Stimulated activated CD4-positive, alpha-beta T cell treated with anti-CD3 and anti-CD28 coated beads, Interleukin-1b, Interleukin-23, amount 100 ng/mL, for 1 hour (primary cell): ENCODE measurements at places on chromosomes 1 and 21.
A peak's percentile ranks its signal among the peaks of the same experiment; 100 is the strongest.

- DNase-seq, result no peak
Observed at GRCh38 chr1:223780949-223781348, 64.8 kb downstream of the TP53BP2 start.

DNA sequence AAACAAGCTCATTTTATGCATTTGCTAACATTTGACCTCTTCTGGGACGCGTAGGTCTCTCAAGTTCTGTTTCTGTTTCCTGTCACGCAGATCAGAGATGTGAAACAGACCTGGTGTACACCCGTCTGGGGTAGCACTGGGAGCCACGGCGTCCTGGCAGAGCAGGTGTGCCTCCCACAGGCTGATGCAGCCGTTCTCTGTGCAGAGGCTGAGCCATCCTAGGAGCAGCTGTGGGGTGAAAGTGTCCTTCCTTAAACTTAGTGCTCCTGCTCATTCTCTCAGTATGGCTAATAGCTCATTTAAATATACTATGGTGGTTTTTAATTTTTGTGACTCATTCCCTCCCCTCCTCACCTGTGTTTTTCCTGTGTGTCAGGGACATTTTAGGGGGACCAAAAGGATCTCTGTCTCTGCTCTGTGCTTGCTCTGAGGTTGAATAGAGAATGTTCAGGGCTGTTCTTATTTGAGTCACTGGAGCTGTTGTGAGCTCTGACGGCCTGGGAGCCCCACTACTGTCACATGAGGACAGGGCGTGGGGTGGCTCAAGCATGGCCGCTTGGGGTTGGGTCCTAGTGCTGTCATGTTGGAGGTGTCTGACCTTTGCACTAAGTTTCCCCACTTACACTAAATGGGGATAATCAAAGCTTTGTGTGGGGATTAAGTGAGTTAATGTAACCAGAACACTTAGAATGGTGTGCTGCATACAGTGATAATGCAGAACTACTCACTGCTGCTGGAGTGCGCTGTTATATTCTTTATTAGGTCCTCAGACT is 43.0 kb downstream of the GALNT2 start:
- DNase-seq, result peak; percentile 47

- no peak for DNase-seq
Observed at GRCh38 chr1:179095924-179096323, 14.1 kb downstream of the TOR3A start.

GRCh38 chr1:15007842-15008241 is 145.7 kb upstream of the TMEM51 start:
- no peak for DNase-seq

- DNase-seq, result no peak
Observed at GRCh38 chr1:163897412-163898155, 575.8 kb downstream of the NUF2 start.

DNA sequence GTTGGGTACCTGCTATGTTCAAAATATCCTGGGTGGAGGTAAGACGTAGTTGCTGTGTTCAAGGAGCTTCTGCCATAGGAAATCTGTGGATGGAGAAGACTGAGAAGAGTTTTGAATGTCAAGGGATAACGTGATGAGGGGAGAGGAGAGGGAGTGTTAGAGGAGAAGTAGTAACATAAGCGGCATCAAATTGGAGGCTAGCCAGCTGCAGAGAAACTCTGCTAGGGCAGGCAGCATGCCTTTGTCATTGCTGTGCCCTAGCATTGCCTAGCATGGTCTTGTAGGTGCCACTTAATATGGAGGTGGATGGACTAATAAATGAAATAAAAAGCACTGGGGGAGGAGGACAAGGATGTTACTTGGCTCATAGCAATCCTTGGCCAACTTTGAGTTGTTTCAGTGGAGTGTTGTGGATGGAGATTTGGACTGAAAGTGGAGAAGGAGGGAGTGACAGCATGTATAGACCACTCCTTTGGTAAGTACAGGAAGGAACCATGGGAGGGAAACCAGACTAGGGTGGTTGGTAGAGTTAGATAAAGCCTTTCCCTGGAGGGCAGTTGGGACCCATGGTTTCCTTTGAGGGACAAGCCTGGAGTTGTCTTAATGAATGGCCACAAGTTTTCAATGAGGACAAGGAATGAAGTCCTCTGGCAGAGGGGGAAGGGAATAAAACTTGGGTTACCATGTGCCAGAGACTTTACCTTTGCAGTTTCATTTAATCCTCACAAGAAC is 6.3 kb downstream of the VANGL1 start:
- DNase-seq, result no peak

DNA sequence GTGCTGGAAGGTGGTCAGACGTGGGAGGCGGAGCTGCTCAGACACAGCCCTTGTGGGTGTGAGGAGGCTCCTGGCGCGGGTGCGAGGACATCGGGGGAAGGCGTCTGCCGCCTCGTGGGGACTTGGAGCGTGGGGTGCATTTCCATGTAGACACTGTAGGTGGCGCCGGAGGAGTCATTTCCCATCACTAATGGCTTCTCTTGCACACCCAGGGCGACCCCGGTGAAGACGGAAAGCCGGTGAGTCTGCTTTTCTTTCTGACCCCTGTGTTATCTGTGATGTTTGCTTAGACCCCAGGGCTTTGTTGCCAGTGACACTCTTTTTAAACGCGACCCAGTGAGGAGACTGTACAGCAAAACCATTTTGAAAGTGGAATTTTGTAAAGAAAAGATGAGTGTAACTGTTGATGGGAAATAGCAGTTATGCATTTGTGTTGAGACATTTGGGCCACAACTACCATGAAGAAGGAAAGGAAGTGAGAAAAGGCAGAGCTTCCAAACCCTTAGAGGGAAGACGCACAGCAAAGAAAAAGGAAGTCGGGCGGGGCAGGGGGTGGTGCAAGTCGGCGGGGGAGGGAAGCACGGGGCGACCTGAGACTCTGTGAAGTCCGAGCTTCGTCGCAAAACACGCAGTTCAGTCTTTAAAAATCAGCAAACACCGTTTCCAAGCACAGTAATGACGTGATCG is 64.0 kb downstream of the SLC19A1 start:
- peak; percentile 65 for DNase-seq

GRCh38 chr1:41902159-41902577 is 16.6 kb downstream of the HIVEP3 start:
- no peak for DNase-seq

- no peak for DNase-seq
Observed at GRCh38 chr1:55233145-55233777, 18.1 kb upstream of the USP24 start.

DNA sequence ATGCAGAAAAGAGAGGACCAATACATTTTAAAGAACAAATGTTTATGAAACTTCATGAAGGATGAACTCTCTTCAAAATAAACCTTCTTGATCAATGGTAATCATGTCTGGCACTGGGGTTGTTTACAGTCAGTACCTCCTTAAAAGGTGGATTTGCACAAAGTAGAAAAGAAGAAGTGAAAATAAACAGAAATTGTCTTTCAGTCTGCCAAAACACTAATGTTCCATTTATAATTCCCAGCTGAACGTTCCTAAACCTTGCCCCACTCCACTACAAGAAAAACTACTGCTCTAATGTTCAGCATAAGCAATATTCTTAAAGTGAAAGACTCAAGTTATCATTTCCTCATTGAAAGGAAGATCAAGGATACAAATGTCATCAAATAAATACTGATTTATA is 86.2 kb downstream of the EIF4G3 start:
- no peak for DNase-seq

GRCh38 chr1:66415866-66416265 is 118.1 kb upstream of the SGIP1 start:
- DNase-seq, result no peak

DNA sequence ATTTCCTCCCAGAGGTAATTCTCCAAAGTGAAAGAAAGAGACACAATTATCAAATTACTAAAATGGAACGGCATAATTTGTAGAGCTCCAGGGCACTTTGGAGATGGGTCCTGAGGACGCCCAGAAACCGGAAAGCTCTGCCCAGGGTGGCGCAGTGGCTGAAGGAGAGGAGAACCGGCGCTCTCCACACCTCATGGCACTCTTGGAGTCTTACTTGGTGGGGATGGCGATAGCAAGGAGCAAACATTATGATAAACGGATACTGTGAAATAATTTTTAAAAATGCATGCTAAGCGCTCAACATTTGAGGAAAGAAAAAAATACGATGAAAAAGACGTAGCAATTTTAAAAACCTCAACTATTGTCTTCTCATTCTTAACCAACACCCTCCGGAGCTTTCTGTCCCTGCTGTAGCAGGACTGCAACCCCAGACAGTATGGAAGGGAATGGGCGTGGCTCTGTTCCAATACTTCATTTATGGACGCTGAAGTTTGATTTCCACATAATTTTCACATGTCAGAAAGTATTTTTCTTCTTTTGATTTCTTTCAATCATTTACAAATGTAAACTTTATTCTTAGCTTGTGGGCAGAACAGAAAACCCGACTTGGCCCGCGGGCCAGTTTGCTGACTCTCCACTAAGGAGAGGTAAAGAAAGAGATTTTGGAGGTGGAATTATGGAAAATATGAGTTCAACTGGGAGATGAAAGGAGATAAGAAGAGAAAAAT is 1.1 kb downstream of the S100A11 start:
- DNase-seq, result no peak

GRCh38 chr1:48493970-48494769 is 22.2 kb upstream of the SPATA6 start:
- no peak for DNase-seq

DNA sequence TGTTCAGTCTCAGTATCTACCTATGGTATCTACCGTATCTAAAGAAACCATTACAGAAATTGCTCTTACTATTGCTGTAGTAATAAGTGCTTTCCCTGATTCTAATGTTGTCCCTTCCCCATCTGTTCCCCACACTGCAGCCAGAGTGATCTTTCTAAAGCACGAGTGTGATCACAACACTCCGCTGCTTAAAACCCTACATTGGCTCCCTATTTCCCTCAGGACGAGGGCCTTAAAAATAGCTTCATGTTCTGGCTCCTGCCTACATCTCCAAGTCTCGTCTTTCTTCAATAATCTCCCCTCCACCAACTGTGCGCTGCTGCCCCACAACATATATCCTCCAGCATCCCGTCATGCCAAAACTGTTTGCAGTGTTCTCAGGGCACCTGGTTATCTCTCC is 150.6 kb downstream of the SDCCAG8 start:
- DNase-seq, result no peak

DNA sequence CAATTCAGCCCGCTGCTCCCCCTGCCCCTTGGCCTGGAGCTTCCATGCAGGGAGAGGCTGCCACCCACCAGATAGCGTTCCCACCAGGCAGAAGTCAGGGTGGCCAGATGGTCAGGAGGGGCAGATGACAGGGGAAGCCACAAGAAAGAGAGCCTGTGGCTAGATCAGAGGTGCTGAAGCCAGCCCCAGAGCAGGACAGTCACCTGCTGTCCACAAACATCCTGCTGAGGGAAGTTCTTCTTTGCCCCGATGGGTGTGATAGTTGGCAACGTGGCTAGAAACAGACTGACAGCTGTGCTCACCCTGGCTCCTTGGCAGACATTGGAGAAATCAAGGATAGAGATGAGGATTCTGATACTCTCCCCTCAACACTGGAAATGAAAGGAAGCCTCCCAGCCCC is 27.2 kb upstream of the SRP9 start:
- DNase-seq, result no peak

GRCh38 chr1:217687511-217687910 is 56.4 kb downstream of the SPATA17 start:
- no peak for DNase-seq

DNA sequence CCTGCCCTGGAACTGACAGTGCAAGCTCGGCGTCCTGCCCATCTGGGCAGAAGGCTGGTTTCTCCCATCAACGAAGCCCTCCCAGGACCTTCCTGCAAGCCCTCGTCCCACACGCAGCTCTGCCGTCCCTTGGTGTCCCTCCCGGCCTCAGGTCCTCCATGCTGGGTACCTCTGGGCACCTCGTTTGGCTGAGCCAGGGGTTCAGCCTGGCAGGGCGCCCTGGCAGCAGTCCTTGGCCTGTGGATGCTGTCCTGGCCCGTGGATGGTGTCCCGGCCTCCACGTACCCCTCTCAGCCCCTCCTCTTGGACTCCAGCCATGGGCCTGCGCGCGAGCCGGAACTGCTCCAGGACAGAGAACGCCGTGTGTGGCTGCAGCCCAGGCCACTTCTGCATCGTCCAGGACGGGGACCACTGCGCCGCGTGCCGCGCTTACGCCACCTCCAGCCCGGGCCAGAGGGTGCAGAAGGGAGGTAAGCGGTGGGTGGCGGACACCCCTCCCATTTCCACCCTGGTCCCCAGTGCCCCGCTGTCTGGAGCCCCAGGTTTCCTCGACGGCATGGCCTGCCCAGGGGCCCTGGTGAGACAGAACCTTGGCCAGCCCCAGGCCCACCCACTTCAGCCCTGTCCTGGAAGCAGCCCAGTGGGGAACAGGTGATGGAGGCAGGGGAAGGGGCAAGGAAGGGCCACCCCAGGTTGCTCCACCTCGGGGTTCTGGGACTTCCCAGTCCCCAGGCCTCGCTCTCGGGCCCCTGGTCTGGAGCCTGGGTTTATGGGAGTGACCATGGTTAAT is 3.5 kb downstream of the TNFRSF14 start:
- no peak for DNase-seq

- DNase-seq, result peak; percentile 42
Observed at GRCh38 chr1:18951818-18952391, 4.6 kb downstream of the IFFO2 start.

DNA sequence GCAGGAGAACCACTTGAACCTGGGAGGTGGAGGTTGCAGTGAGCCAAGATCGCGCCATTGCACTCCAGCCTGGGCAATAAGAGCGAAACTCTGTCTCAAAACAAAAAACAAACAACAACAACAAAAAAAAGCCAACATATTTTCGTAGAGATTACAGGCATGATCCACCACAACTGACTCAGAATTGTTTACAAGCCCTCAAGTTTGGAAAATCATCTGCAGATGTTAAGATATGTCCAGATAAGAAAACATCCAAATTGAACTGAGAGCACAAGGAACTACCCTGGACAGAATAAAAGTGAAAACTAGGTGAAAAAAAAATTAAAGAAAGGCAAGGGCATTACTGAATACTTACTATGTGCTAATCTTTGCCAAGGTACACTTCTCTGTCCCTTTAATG is 89.8 kb upstream of the WLS start:
- DNase-seq, result no peak

DNA sequence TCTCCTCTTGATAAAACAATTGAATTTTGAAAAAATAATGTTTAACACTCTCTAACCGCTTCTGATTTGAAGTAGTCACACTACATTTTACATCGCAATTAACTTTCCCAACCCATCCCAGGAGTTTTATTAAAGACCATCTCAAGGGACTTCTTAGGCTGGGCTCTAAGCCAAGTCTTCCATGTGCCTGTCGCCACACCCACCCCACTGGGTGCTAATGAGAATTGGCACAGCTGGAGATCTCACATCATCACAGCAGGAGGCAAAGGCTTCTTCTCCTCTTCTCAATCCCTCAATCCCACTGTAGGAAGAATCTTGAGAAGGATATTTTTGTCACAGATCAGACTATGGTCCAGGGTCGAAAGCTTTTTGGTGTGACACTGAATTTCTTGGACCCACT is 328.9 kb downstream of the NUF2 start:
- no peak for DNase-seq

DNA sequence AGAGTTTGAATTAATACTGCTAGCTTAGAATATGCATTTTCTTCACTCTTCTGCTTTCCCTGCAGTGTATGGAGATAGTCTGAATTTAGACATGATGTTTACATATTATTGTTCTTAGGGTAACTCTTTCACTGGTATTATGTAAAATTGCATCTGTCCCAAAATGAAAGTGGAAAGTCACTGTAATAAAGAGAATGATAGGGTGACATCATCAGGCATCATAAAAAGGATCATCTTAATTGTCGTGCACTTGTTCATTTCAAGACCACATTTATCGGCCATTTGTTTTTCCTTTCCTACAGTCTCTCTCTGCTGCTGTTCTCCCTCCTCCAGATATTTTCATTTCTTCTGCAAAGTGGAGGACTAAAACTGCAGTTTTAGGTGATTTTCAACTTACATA is 61.9 kb upstream of the ZNF281 start:
- DNase-seq, result no peak
